ENCODE measurements at places on chromosomes 5 and 9.

DNA sequence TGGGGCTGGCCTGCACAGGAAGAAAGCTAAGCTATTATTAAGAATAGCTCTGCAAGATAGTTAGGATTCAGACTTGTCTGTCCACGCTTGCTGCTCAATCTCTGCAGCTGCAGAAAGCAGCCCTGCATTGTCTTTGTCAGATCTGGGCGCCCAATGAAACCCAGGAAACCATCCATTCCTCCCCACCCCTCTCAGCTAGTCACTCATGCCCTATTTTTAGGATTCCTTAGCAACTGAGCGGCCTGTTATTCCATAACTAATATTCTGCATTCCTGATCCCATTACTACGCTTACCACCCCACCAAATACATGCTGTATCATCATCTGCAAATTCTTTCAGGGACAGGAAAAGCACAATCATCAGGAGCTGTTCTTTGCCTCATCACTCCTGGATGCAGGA is 52.9 kb upstream of the APC start:
- peak; percentile 24 for DNase-seq

GRCh38 chr5:169442403-169442874 is 141.1 kb upstream of the SPDL1 start:
- DNase-seq: no peak

GRCh38 chr5:40436535-40437237 is 243.0 kb upstream of the PTGER4 start:
- no peak for DNase-seq

DNA sequence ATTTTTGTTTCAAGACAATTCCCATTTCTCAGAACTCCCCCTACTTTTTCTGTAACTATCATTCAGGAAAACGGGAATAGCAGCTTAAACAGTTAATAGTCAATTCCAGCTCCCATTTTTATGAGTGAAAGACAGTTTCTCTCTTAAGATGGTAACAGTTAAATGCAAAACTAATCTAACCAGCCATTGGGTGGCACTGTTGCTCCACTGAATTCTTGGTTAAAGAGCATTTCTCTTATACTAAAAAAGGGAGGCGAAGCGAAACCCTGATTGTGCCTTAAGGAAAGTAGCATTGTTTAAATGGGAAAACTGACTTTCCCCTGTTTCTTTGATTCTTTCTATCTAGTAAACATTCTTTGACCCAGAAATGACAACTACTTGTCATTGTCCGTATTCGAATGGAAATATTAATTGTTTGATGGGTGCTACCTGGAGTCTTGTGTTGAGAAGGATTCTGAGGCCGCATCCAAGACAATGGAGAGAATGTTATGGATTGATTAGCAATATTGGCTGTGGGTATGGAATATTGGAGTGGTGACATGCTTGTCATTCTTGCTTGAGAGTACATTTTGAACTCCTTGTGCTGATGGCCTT is 507.8 kb downstream of the MAT2B start:
- no peak for DNase-seq

GRCh38 chr9:133074111-133074651 is 12.4 kb downstream of the CEL start:
- DNase-seq: no peak

- no peak for DNase-seq
Observed at GRCh38 chr9:135772056-135772646, 70.2 kb downstream of the KCNT1 start.

- peak; percentile 71 for DNase-seq
Observed at GRCh38 chr5:132012371-132013005, 1.0 kb upstream of the ACSL6 start.

DNA sequence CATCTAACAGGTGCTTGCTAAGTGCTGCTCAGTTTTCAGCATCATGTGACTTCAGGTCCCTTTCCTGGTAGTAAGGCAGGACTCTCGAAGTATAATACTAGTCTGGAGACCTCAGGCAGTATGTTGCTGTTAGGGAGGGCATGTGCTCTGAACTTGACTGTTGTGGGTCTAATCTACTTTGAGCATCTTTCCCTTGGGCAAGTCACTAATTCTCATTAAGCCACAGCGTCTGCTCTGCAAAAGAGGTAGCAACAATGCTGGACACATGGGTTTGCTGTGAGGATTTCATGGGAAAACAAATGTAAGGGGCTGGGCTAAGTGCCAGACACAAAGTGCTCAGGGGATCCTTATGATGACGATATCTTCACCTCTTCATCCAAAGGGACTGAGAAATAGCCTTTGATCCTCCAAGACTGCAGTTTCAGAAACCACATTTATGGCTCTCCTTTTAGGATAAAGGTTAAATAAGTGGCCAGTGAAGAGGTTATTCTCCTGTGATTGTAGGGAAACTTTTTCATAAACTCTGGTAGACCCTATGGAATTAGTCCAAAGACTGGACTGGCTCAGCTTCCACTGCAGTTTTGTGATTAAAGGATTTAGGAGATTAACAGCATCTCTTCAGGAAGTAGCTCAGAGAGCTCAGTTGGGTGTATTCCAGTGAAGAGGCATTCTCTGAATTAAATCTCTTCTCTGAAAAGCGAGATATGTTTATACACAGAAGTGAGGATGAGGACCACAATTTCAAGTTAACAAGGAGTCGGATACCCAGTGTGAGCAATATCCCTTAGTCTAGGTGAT is 216.6 kb downstream of the SGCD start:
- no peak for DNase-seq

DNA sequence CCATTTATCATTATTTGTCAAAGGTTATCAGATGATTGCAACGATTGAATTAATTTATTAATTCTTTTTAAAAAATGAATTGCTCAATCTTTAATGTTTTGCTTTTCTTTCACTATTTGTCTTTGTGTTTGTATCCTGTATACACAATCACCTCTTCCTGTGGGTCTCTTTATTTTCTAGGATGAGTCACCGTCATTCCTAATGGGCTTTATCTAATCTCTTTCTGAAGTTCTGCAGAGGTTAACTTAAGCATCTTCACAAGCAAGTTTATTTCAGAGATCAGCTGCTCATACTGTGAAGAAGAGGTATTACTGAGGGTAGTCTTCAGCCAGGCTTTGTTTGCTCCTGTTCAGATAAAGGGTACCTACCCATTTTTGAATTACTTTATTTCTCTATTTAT is 323.9 kb downstream of the NNT start:
- no peak for DNase-seq

GRCh38 chr5:10460252-10460906 is 18.7 kb downstream of the ROPN1L start:
- peak; percentile 95 for DNase-seq

GRCh38 chr5:126416266-126416925 is 6.8 kb upstream of the GRAMD2B start:
- DNase-seq: no peak

GRCh38 chr5:10123254-10123989 is 126.3 kb downstream of the ATPSCKMT start:
- DNase-seq: no peak

DNA sequence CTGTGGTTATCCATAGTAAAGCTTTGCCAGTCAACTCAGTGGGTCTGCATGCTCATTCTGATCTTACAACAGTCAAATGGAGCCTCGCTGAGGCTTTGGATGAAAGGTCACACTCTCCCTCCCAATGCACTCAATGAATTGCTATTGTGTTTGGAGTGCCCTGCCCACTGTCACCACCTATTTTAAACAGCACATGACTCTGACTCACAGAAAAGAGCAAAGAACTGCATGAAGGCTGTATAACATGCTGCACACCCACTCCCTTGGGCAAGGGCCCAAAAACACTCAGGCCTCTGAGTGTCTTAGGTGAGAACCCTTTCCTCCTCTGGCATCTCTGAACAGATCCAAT is 118.7 kb upstream of the CCDC112 start:
- no peak for DNase-seq

DNA sequence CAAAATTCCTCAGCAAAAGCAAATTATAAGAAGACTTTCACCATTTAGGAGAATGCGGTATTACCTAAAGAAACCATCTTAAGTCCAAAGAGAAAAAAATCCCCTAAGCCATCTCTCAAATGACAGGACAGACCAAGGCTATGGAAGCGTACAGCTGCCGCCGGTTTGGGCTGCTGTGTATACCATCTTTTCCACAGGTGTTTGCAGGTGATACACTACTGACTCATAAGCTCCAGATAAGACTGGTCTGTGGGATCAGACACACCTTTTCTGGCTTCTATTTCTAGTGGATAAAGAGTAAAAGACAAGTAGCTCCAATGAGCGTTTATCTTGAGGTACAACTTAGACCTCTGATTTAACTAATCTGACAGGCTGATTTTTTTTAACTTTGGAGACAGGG is 7.7 kb downstream of the CDKN2AIPNL start:
- no peak for DNase-seq

DNA sequence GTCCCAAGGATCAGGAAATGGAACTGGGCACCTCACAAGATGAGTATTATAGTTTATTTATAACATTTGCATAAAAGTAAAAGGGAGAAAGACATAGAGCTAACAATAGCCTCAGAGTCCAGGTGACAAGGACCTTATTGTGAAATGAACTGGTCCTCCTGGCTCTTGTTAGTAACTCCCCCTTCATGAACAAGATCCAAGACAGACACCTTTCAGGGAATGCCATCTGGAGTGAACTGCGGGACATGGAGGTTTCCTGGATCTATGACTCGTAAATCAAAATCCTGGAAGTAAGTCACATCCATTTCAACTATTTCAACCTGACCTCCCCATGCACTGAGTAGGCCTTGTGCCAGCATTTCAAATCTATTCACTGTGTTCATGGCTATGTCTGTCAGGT is 129.5 kb upstream of the GAS1 start:
- DNase-seq: no peak

DNA sequence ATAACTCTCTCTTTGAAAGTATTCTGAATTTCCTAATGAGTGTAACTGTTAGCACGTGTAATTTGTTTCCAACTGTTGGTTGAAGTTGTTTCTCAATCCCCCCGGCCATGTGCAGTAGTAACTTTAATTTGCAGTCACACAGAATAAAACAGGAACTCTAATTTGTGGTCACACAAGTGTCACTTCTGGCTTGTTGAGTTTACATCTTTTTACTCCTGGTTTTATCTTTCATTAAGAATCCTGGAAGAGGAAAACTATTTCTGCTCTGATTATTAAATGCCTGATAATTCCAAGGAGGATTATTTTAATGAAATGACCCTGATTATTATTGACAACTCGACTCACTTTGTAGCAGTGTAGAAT is 1.2 kb downstream of the SCAMP1 start:
- no peak for DNase-seq

- DNase-seq: no peak
Observed at GRCh38 chr9:129285382-129285781, 107.3 kb upstream of the IER5L start.

- no peak for DNase-seq
Observed at GRCh38 chr5:132394667-132395259, 25.3 kb downstream of the SLC22A5 start.

GRCh38 chr9:83403527-83404238 is 134.5 kb downstream of the FRMD3 start:
- no peak for DNase-seq

GRCh38 chr5:144307736-144308135 is 137.1 kb downstream of the KCTD16 start:
- no peak for DNase-seq

GRCh38 chr5:34639852-34640626 is 16.1 kb upstream of the RAI14 start:
- DNase-seq: no peak

DNA sequence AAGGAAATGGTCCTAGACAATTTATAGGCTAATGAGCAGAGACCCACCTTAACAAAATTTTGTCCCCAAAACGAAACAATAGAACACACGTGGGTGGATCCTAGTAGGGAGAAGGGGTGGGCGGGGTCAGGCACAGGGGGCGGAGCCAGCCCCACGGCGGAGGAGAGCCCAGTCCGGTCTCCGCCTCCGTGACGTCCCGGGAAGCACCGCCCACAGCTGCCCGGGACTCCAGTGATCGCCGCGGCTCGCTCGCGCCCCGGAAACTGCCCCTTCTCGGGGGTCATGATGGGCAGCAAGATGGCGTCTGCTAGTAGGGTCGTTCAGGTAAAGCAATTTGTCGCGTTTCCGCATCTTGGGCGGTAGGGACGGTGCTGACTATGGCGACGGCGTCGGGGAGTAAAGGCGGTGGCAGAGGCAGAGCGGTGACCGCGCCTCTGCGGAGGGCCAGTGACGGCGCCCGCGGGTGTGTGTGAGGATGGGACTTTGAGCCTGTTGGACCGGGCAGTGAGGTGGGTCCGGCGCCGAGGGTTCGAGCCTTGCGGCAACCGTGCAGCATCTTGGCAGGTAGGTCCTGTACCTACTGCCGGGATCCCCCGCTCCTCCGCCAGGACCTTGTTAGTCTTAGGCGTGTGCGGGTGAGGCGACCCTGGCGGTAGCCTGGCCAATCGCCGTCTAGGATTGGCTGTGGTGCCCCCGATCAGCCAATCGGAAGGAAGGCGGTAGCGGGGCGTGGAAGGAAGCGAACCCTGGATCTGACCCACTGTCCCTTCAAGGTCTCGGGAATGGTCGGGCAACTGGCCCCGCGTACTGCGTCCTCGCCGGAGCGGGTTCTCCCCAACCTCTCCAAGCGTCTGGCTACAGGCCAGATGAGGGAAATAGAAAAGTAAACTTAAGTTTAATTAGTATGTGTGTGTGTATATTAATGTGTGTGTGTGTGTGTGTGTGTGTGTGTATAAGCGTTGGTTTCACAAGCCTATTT is 16.8 kb upstream of the CDK7 start:
- DNase-seq: peak; percentile 99

DNA sequence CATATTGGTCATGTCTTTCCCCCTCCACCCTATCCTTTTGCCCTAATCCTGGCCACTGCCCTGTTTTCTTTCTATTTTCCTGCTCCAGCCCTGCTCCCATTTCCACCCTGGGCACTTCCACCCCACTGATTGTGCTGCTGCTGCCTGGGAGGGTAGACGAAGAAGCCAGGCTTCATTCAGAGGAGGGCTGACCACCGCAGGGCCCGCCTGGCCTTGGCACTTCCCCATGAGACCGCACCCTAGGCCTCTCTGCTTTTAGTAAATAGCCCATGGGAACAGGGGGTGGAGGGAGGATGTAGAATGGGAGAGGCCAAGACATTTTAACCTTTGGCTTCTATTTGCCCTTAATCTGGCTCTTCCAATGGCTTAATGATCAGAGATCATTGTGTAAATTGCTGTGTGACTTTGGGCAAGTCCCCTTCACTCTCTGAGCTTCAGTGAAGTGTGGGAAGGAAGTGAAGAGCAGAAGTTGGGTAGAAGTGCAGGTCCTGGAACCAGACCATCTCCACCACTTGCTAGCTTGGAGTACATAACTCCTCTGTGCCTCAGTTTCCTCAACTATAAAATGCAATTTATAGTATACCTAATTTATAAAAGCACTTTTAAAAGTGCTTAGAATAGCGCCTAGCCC is 13.6 kb upstream of the GPX3 start:
- DNase-seq: peak; percentile 63

- no peak for DNase-seq
Observed at GRCh38 chr5:80990971-80991370, 30.8 kb downstream of the RASGRF2 start.
